Heart left ventricle (tissue), 16 donors: ENCODE measurements at places on chromosomes 12 and 14. TPM values are rescaled to one million over a fixed set of nuclear protein-coding genes. Genes with fewer than 3 reads are reported as not detected.

- no peak overlapping the region for H3K27ac ChIP-seq
- peaks cover 100% of the 10 kb centered on the region for H3K36me3 ChIP-seq
- H3K4me1 ChIP-seq = no peaks in the 10 kb centered on the region
- H3K27me3 ChIP-seq = no peaks in the 10 kb centered on the region
- H3K4me3 ChIP-seq = no peak overlapping the region
These were observed 74.7 kb downstream of the NIN start for GRCh38 chr14:50756300-50756699.

DNA sequence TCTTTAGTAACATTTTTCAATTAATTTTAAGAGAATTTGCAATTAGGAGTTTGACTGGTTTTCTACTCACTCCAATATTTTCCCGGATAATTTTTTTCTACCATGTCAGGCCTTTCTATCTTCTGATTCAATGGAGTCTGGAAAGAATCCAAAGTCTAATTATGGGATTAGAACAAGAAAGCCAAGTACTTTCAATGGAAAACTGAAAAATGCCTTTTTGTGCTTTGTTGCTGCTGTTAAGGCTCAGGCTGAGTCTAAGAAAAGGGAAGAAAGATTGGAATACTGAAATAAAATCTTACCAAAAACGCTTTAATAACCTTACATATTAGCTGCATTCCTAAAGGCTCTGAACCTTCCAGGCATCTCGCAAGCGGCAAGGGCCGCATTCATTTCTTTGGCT, 24.4 kb upstream of the DHRS4 start:
- no peaks in the 10 kb centered on the region for H3K36me3 ChIP-seq
- no peak overlapping the region for H3K4me3 ChIP-seq
- no peaks in the 10 kb centered on the region for H3K27me3 ChIP-seq
- H3K27ac ChIP-seq = no peak overlapping the region
- H3K4me1 ChIP-seq = no peaks in the 10 kb centered on the region
- no peak for DNase-seq

- no peak for DNase-seq
- H3K27ac ChIP-seq = no peak overlapping the region
- H3K4me3 ChIP-seq = no peak overlapping the region
- peaks cover 17% of the 10 kb centered on the region for H3K36me3 ChIP-seq
- no peaks in the 10 kb centered on the region for H3K27me3 ChIP-seq
These were observed 87.6 kb downstream of the SYNE2 start for GRCh38 chr14:63940387-63940786.

RAB35 gene
- 46.2 TPM for total RNA-seq

GRCh38 chr14:23572524-23572828, 4.9 kb upstream of the AP1G2 start:
- peaks cover 34% of the 10 kb centered on the region for H3K27me3 ChIP-seq
- no peak overlapping the region for H3K27ac ChIP-seq
- H3K4me3 ChIP-seq = no peak overlapping the region
- no peak for DNase-seq

GRCh38 chr12:103515341-103515740, 19.6 kb upstream of the C12orf42 start:
- H3K27ac ChIP-seq = no peak overlapping the region
- H3K36me3 ChIP-seq = no peaks in the 10 kb centered on the region
- DNase-seq = no peak
- H3K4me3 ChIP-seq = no peak overlapping the region

DNA sequence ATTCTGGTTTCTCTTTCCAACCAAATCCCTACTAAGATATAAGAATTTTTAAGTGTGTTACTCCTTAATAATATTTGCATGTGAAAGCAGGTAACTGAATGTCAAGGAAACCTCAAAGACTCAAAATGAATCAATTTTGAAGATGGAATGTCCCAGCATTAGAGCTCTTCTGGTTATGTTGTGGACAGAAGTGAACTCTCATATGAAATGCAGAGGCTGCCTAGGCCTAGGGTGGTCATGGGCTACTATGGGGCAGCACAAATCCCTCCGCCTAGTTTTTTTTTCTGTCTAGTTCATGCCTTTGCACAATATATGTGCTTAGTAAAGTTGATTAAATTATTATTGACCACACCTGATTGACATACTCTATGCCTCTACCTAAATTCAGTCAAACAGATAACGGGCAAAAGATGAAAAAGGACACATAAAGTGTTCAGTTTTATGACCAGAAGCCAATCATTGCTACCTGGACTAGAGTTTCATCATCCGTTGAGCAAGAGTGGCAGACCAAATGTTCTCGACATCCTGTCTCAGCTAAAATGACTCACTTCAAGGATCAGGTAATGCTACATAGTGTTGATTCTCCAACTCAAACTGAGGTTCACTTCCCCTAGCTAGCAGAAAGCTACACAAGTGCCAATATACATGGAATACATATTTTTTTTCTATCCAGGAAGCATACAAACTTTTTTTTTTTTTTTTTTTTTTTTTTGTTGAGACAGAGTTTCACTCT, 1211.4 kb downstream of the VRK1 start:
- H3K27me3 ChIP-seq = no peaks in the 10 kb centered on the region
- H3K4me3 ChIP-seq = no peak overlapping the region
- H3K27ac ChIP-seq = no peak overlapping the region
- no peaks in the 10 kb centered on the region for H3K36me3 ChIP-seq
